ENCODE measurements at places on chromosomes 1 and 21. TPM values are rescaled to one million over a fixed set of nuclear protein-coding genes. Genes with fewer than 3 reads are reported as not detected.

Gene LCE1A
- total RNA-seq = not detected

Gene PGBD5
- total RNA-seq = under 0.01 TPM

Gene LORICRIN
- total RNA-seq = not detected

Gene SELP
- total RNA-seq = 2.8 TPM

Gene ZSWIM5
- total RNA-seq = 0.65 TPM

Gene GSTM5
- total RNA-seq = 0.40 TPM

Gene PLXNA2
- 185 TPM for total RNA-seq

Gene AMY1A
- not detected for total RNA-seq

Gene RIPPLY3
- total RNA-seq = not detected

Gene NBPF6
- total RNA-seq = not detected

Gene OR2W3
- total RNA-seq = not detected

Gene XCL2
- total RNA-seq = not detected

Gene SYCP1
- not detected for total RNA-seq

All from thoracic aorta endothelial cell (primary cell).